Hematopoietic multipotent progenitor cell treated with erythropoietin and hydrocortisone succinate and interleukin-3 and kit ligand, for 8 days (in vitro differentiated cells): ENCODE measurements at places on chromosomes 2 and 18.
A peak's percentile ranks its signal among the peaks of the same experiment; 100 is the strongest.

- DNase-seq: no peak
Observed at GRCh38 chr2:180258041-180258537, 251.0 kb upstream of the CWC22 start.

DNA sequence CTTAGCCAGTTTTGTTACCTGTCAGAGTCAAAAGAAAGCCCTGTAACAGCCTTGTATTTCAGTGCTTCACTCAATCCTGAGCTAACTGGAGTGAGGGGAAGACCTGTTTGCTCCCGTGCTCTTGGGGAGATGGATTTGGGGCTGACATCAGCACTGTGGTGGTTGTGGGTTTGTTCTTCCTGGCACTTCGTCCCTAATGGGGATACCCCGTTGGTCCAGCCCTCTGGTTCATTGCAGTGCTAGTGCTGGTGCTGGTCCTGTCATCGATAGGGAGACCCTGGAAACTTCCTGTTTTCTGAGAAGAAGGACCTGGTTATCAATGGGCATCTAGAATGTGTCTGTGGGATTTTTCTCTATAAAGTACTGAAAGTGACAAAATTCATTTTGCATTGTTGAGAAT is 205.4 kb downstream of the ZNF407 start:
- DNase-seq: no peak

DNA sequence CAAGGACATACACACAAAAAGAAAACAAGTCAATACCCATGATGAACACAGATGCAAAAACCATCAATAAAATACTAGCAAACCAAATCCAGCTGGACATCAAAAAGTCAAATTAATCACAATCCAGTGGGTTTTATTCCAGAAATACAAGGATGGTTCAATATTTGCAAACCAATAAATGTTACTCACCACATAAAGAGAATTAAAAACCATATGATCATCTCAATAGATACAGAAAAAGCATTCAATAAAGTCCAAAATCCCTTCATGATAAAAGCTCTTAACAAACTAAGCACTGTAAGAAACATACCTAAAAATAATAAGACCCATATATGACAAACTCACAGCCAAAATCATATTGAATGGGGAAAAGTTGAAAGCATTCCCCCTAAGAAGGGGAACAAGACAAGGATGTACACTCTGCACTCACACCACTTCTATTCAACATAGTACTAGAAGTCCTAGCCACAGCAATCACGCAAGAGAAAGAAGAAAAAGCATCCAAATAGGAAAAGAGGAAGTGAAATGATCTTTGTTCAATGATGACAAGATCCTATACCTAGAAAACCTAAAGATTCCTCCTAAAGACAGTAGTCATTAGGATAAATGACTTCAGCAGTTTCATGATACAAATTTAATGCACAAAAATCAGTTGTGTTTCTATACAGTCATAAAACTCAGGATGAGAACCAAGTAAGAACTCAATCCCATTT is 62.6 kb downstream of the TRAPPC8 start:
- DNase-seq: no peak

DNA sequence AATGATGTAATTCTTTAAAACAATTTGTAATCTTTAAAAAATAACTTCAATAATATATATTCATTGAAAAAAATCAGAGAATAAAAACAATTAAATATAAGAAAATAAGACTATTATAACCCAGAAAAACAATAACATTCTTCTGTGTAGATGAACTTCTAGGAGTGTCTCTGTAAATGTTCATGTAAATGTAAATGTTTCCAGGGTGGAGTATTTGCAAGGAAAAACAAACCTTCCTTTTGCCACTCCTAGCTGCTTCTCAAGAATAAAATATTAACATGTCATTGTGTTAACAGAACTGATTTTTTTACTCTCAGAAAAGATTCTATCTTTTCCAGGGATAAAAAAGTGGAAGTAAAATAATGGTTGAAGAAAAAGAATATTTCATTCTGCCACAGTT is 431.9 kb downstream of the PLCL1 start:
- no peak for DNase-seq

DNA sequence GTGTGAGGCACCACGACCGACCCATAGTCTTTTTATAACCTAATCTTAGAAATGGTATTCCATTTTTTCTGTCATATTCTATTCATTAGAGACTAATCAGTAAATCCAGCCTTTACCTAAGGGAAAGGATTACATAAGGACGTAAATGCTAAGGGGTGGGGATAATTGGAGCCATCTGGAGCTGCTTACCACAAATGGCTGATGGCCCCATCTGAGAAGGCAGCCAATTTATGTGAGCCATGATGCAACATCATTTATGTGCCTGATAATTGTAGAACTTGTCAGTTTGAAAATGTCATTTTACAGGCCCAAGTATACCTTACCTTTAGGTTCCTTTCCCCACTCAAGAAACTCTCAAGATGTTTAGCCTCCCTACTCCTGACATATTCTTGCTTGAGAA is 44.0 kb downstream of the ARHGEF33 start:
- no peak for DNase-seq

- DNase-seq: peak; percentile 83
Observed at GRCh38 chr18:77140439-77141109, 8.0 kb upstream of the MBP start.

DNA sequence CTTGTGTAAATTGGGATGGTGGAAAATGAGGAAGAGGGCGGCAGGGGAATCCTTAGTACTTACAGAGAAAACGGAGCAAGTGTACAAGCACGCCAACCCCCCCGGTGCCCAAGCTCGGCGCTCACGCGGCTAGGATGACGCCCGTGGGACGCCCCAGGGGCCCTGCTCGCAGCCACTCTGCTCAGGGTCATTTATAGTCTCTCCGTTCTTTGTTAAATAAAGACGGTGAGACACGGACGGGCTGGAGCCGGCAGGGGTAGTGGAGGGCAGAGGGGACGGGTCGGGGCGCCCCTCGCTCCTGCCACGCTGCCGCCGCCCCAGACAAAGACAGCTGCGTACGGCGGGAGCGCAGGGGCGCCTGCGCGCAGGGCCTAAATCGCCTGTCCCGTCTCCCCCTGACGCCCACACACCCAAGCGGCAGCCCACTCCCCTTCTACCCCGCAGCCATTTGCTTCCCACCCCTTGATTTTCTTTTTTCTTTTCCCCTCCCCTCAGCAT is 37.8 kb downstream of the PCBP1 start:
- DNase-seq: peak; percentile 67

- no peak for DNase-seq
Observed at GRCh38 chr2:241133436-241133820, 15.8 kb downstream of the PASK start.

GRCh38 chr2:187210726-187211125 is 237.3 kb downstream of the CALCRL start:
- no peak for DNase-seq

GRCh38 chr2:18950361-18950851 is 361.0 kb upstream of the NT5C1B start:
- DNase-seq: no peak

DNA sequence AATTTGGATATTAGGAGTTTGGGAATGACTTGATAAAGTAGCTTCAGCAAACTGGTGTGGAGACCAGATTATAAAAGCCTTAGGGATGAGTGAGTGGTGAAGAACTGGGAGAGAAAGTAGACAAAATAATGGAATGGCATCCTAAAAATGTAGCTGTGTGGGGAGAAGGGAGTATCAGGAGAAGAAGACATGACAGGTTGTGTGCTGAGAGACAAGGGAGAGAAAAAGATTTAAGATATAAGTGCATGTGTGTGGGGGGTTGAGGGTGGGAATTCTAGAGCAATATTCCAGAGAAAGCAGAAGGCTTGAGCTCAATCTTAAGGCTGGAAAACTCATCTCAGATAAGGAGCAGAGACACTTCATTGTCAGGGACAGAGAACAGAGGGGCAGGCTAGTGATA is 159.5 kb downstream of the HNMT start:
- no peak for DNase-seq

- DNase-seq: no peak
Observed at GRCh38 chr2:172109988-172110811, 7.5 kb upstream of the DLX2 start.

GRCh38 chr18:56721491-56721890 is 70.3 kb downstream of the WDR7 start:
- DNase-seq: no peak

DNA sequence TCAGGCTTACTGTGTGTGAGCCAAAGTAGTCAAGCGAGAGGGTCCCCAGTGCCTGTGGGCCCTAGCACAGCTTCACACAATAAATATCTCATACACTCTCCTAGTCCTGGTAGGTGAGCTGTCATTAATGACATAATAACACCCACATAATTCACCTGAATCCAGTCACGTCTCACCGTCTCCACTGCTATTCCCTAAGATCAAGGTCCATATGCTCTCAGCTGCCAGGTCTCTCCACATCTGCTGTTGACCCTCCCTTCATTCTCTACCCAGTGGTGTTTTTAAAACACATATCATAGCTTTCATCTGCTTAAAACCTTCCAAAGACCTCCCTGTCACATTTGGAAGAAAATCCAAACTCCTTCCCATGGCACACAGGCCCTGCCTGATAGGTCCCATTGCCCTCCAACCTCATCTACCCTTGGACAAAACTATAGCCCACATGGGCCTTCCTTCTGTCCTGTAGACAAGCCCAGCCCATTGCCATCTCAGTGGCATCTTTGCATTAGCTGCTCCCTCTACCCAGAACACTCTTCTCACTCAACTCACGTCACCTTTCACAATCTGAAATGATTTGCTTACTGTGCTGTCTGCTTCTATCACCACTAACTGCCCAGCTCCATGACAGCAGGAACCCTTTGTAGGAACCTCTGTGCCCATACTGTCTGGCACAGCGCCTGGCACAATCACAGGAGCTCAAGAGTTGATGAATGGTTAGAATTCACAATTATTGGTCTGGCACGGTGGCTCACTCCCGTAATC is 7.5 kb downstream of the KCNG3 start:
- DNase-seq: no peak

GRCh38 chr18:2414235-2414634 is 157.1 kb downstream of the METTL4 start:
- DNase-seq: no peak

DNA sequence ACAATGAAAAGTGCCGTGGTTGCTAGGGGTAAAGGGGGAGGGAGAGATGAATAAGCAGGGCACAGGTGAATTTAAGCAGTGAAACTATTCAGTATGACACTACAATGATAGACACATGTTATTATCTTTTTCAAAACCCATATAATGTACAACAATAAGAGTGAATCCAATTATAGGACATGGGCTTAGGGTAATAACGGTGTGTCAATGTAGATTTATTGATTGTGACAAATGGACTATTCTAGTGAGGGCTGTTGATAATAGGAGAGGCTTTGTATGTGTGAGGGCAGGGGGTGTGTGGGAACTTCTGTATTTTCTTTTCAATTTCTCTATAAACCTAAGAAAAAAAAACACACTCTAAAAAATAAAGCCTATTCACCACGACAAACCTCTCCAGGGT is 223.8 kb downstream of the RIT2 start:
- no peak for DNase-seq

- no peak for DNase-seq
Observed at GRCh38 chr2:111188681-111189080, 68.0 kb downstream of the BCL2L11 start.

GRCh38 chr2:17792515-17792914 is 23.7 kb upstream of the MSGN1 start:
- DNase-seq: no peak

DNA sequence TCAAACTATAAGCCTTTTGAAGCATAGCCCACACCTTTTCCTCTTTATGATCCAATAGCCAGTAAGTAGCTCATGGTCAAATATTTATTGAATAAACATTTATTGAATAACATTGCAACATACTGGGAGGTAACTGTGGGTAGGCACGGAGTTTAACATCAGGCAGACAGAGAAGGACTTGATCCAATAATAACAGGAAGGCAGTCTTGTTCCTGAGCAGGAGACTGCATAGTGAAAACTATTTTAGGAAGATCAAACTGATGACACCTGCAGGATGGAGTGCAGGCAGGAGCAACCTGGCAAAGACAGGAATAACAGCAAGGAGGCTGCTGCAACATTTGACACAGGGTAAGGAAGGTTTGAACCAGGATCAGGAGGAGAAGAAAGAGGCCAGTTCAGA is 3.1 kb upstream of the DCTN1 start:
- DNase-seq: no peak

DNA sequence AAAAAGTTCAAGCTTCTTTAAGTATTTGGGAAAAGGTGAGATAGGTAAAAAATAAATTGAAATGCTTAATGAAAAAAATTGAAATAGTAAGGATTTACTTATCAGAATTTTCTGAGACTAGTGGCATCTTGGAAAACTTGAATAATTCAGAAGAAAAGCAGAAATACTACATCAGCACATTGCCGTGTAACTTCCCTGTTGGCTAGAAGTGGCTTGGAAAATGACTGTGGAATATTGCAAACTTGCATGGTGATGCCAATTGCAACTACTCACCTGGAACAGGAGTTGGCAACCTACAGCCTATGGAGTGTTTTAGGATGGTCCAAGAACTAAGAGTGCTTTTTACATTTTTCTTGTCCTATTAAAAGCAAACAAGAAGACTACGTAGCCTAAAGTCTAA is 603.5 kb upstream of the VRK2 start:
- no peak for DNase-seq

GRCh38 chr2:39140322-39140847 is 19.5 kb upstream of the SOS1 start:
- DNase-seq: no peak

DNA sequence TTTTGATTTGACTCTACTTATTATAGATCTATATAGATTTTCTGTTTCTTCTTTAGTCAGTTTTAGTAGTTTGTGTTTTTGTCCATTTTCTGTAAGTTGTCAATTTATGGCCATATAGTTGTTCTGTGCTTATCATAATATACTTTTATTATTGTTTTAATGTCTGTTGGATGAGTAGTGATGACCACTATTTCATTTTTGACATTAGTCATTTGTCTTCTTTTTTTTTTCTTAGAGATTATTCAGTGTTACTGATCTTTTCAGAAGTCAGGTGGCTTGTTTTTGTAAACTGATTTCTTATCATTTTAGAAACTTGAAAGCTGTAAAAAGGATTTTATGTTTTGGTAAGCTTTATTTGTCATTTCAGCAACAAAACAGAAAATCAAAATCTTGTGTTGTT is 57.3 kb downstream of the EPC2 start:
- DNase-seq: no peak
